ENCODE measurements at places on chromosomes 12 and 14.

DNA sequence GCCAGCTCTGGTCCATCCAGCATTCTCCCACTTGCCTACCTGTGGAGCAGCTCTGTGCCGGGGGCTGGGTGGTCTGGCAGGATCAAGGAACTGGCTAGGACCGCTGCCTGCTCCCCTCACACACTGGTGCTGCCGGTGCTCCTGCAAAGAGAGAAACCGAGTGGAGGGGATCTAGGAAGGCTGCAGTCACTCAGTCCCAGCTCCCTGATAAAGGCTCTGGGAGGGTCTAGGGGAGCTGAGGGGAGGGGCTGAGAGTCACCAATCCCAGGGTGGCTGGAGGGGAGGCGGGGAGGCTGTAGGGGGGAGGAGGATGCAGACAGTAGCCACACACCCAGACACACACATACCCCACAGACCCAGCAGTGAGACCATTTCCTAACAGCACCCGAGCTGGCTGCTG is at the start of gene TAC3:
TSS of gene TAC3 (minus strand) at position 182 of the 400 bp plus-strand sequence. CDS start 732 bp downstream, outside the sequence.
- DNase-seq: no peak

- DNase-seq: peak; percentile 68
These were observed 1.0 kb downstream of the DGKA start for GRCh38 chr12:55931780-55932550.

DNA sequence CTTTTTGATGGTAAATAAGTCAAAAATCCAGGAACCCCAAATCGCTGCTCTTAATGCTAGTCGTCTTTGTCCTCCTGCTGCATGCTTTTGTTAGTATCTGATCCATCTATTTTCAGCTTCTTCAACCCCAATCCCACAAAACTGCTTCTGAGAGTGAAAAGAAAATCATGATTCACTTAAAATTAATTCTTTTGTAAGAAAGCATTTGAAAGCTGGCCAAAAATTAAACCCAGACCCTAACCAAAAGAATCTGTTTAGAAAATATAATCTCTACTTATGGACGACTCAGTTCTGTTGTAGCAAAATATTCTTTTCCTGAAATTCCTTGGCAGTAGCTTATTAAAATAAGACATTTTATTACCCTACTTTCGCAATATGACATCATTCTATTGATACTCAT is 443.6 kb upstream of the SYT1 start:
- no peak for DNase-seq

- DNase-seq: no peak
These were observed 45.7 kb upstream of the PDZRN4 start for GRCh38 chr12:41142376-41142775.

- DNase-seq: no peak
These were observed 134.2 kb downstream of the HMGA2 start for GRCh38 chr12:65958456-65958855.

DNA sequence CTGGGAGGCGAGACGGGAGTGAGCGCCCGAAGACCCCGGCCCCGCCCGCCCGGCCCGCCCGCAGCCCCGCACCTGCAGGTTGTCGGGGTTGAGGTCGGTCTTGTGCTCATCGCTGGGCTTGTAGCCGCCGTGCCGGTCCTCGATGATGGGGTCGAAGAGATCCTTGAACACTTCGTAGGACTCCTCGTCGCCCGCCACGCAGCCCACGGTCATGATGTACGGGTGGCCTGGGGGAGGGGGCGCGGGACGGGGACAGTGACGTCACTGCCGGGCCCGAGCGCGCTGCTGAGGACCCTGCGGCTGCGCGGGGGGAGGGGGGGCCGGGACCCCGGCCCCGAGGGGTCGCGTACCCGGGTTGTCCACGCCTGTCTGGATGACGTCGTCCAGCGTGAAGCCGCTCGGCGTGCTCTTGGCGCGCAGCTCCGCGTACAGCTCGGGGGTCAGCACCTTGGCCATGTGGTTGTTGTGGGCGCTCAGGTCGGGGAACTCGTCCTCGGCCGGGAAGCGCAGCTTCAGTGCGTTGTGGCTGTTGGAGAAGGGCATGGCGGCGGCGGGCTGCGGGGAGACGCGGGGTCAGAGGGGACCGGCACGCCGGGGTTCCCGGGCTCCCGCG is 573 bp downstream of the CKB start:
- peak; percentile 51 for DNase-seq

DNA sequence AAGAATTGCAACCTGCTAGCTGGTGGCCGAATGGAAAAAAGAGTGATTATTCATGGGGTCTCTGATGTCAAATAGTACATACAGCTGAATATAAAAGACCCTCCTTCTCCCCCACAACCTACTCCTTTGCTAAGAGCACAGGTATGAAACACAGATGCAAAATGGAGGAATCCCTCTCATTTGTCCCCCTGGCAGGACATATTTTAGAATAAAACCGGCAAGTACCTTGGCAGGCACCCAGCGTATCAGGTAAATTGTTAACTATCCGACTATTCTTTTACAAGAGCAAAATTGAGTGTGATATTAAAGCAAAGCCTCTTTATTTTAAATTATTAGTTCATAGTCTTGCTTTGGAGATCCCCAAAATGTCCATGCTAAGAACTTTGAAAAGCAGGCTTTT is 73.7 kb upstream of the USP44 start:
- DNase-seq: no peak

DNA sequence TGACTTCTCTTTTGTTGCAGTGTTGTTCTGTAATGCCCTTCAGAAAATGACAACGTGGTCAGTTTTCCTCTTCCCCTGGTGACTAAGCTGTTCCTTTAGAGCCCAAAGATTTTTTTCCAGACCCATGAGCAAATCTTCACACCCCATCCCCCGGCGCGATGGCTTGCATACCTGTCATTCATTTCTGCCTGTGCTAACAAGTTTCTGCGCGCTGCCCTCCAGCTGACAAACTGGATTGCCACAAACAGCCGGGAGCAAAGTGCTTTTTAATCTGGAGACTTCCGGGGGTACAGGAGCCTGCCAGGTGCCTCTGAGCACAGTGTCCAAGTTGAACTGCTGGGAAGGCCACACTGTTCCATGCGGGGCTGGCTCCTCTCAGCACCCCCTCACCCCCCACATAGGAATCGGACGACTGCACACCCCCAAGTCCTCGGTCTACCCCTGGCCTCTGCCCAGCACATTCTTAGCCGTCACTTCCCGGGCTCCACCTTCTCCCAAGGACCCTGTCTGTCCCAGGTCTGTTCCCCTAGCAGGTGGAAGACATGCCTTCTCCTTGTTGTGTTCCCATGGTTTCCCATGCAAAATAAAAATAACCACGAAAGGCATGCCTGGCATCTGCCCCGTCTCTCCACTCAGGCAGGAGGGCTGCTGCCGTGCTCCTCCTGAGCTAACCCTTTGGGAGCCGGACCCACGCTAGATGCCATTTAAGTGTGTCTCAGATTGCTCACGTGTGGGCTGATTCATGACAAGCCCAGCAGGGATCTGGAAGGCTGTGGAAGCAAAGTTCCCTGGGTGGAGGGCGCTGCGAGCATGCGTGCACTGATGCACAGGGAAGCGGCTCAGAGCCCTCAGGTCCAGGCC is 14.1 kb downstream of the RILPL1 start:
- DNase-seq: no peak

GRCh38 chr12:674272-674781 is 11.1 kb upstream of the NINJ2 start:
- peak; percentile 72 for DNase-seq

DNA sequence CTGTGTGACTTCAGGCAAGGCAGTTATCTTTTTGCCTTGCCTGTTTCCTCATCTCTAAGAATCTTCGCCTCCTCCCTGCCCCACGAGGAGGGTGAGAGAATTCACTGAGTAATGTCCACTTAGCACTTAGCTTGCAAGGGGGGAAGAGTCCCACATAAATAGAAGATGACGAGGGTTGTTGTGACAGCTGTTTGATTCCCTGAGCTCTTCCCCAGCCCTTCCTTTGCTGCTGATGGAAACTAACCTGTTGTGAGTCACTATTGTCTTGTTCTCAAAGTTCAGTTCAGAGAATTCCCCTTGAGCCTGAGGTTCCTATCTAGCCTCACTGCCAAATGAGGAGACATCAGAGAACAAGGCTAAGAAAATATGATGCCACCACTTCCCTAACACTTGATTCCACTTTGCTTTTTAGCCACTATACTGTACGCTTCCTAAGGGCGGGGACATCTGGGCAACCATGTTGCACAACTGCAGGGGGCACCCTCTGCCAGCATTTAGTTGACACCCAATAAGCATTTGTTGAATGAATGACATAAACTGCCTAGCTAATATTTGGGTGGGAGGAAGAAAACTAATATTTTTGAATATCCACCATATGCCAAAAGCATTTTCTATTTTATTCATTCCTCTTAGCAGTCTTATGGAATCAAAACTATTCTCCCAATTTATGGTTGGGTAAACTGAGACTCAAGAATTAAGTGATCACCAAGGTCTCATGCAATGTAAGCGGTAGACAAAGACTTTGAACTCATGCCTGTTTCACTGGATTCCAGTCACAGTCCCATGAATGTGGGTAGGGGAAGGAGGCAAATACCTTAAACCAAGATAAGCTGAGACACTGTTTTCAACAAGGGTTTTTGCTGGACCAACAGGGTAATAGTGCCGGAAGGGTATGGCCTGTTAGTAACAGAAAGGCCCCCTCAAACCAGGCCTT is 77.6 kb downstream of the ZFP36L1 start:
- DNase-seq: no peak

GRCh38 chr14:89564989-89565388 is 148.0 kb upstream of the FOXN3 start:
- DNase-seq: no peak

- DNase-seq: no peak
These were observed 1.8 kb upstream of the SSPN start for GRCh38 chr12:26193539-26193938.

GRCh38 chr12:124577374-124577773 is 10.0 kb upstream of the NCOR2 start:
- no peak for DNase-seq

- DNase-seq: no peak
These were observed 24.1 kb downstream of the NTF3 start for GRCh38 chr12:5456030-5456429.

- DNase-seq: no peak
These were observed 721.4 kb downstream of the TMTC2 start for GRCh38 chr12:83408146-83408545.

DNA sequence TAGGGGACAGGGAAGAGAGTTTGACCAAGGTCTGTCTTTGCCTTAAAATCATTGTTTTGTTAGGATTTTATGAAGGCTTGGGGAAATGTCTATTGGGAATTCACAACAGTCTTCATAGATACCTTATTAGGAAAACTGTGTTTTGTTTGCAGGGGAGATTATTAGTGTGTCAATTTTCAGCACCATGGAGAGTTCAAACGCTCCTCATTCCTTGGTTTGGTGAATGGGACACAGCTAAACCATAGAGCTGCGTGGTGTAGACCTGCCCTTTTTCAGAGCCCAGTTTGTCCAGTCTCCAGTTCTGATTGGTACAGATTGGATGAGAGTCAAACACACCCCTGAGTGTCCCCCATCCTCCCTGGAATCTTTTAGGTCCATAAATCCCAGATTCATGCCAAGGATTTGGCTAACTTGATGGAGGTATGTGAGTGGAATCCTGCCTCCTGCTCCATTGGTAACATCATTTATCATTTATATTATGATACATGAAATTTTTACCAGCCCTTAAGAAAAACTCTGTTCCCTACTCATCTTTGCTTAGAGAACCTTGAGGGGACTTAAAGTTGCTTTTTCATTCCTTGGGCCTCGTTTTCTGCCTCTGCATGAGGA is 12.0 kb downstream of the NGDN start:
- DNase-seq: peak; percentile 53

DNA sequence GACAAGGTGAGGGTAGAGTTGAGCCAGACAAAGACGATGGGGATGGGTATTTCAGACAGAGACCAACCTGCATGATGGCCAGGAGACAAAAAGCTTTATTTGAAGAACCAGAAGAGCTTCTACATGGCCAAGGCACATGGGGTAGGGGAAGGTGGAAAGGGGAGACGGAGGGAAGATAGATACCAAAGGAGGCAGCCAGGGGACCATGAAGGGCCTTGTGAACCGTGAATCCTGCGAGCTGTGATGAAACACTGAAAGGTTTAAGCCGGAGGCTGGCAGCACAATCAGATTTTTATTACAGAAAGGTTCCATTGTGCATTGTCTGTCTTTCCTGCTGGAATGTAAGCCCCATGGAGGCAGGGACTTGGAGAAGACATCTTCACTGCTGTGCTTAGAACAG is 72.4 kb downstream of the PLXNC1 start:
- no peak for DNase-seq

DNA sequence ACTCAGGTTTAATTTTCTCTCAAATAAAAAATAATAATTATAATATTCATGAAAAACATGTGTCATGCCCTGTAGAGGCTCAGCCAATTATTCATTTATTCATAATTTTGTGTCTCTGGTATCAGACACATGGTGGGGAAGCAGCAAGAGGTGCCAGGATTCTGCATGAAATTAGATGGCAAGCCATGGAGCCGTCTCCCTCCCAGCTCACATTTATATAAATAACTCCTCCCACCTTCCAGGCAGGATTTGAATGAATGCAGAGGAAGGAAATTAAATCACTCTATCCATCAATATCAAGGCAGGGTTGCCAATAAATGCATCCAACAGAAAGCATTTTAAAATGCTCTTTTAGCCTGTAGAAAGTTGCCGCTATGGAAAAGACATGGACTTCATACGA is 98.1 kb downstream of the PTPRR start:
- no peak for DNase-seq

- DNase-seq: no peak
These were observed 518.4 kb downstream of the MED13L start for GRCh38 chr12:115758877-115759620.

- no peak for DNase-seq
These were observed 7.8 kb downstream of the TRAF3 start for GRCh38 chr14:102784892-102785594.

DNA sequence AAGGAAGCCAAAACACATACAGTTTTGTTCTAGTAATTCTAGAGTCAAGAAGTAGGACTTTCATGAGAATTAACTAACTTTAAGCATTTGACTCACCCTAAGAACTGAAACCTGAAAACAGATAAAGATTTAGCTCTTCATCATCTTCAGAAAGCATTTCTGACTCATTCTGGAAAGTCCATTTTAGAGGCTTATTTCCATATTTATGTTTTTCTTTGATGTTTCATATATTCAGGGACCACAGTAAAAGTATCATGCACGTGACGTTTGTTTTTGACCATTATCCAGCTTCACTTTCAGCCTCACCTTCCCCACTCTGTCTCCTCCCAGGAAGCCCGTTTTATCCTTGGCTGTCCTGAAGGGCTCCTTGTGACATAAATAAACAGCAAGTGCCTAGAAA is 79.2 kb downstream of the MDGA2 start:
- DNase-seq: no peak

GRCh38 chr12:79521576-79521975 is 169.2 kb downstream of the PAWR start:
- no peak for DNase-seq

DNA sequence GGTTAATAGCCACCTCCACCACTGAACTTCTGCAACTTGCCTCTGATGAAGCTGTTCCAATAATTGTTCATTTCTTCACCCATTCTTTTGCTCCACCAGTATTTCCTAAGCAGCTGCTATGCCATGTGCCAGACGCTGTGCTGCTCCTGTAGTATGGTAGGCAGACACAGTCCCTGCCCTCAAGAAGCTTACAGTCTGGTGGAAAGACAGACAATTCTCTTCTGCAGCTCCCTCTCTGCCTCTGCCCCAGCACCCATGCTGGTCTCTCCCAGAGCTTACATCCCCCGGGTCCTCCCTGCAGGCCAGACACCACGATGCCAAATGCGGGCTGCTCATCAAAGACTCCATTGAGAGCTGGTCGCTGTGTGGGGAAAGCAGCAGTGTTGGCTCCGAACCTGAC is 111.6 kb upstream of the ESRRB start:
- DNase-seq: no peak

- DNase-seq: peak; percentile 34
These were observed 110.7 kb downstream of the BTG1 start for GRCh38 chr12:92034858-92035401.

Measured in hematopoietic multipotent progenitor cell treated with erythropoietin and hydrocortisone succinate and interleukin-3 and kit ligand, for 4 days (in vitro differentiated cells).